ENCODE measurements at places on chromosomes 7 and 10.
A peak's percentile ranks its signal among the peaks of the same experiment; 100 is the strongest.

- no peak for DNase-seq
Measured at GRCh38 chr10:42979181-42979580, 97.7 kb upstream of the RET start.

- DNase-seq = no peak
Measured at GRCh38 chr7:90749262-90749661, 153.1 kb downstream of the CDK14 start.

DNA sequence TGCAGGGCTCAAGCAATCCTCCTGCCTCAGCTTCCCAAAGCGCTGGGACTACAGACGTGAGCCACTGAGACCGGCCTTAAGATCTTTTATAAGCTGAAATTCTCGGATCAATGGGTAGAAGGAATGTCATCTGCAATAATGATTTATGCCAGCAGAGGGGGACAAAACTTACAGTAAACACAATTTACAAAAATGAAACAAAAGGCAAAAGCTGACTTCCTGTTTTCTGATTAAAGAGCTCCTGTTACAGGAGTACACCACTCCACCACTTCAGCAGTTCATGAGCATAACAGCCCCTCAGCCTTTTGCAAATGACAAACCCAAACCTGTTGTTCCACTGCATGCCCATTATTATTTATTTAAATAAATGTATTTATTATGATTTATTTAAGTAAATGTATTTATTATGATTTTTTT is 88.5 kb upstream of the ATP6V0A4 start:
- DNase-seq = peak; percentile 35

DNA sequence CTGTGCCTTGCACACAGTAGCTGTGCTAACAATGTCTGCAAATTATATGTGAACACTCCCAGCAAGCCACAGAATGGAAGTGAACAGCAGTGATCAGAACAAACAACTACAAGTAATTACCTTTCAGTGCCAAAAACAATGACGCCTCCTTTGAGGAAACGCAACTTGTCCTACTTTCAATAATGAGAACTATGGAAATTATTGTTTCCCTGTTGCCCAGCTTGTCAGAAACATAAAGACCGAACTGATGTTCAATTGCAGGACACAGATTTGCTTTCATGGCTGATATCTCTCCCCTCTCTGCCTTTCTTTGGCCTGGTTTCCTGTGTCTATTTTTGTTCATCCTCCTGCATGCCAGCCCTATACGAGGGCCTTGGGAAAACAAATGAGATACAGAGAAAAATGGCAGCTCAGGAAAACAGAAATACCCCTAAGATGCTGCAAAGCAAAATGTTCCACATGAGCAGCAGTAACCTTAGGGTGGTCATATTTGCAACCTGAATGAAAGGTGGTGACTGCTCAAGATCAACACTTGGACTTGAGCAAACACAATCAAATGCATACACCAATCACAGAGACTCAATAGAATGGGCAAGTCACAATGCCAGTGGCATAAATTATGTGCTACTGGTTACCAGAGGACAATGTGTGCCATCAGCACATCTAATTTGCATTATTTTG is 26.8 kb downstream of the COBL start:
- DNase-seq = no peak

DNA sequence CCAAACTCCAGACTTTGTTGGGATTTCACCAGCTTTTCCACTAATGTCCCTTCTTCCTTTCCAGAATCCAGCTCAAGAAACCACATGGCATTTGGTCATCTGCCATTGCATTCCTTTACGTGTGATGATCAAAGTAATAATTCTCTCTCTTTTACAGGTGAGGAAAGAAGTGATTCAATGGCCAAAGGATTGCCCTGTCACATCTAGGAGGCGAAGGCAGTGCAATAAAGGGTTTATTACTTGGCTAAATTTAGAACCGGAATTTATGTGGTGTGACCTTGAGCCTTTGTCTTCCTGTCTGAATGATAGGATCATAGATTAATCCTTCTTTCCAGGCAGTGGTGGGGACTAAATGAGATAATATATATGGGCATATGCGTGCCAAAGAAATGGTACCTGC is 58.3 kb upstream of the COBL start:
- no peak for DNase-seq

- DNase-seq = no peak
Measured at GRCh38 chr7:1020849-1021251, 23.5 kb upstream of the GPR146 start.

GRCh38 chr7:98810153-98810802 is 59.5 kb downstream of the TMEM130 start:
- DNase-seq = no peak

GRCh38 chr7:148095066-148095465 is 495.5 kb upstream of the C7orf33 start:
- DNase-seq = no peak

GRCh38 chr7:36604806-36605205 is 119.5 kb downstream of the AOAH start:
- no peak for DNase-seq

DNA sequence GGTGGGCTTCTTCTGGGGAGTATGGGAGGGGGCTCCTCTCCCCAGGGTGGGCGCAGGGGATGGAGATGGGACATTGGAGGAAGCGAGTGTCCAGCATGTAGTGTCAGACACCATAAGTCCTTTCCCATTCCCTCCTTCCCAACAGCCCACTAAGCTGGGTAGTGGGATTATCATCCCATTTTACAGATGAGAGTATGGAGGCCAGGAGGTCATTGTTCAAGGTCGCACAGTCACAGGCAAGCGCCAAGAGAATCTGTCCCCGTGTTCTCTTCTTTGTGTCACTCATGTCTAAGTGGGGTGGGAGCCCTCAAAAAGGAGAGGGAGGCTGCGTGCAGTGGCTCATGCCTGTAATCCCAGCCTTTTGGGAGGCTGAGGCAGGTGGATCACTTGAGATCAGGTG is 64.8 kb downstream of the CLIP2 start:
- DNase-seq = no peak

DNA sequence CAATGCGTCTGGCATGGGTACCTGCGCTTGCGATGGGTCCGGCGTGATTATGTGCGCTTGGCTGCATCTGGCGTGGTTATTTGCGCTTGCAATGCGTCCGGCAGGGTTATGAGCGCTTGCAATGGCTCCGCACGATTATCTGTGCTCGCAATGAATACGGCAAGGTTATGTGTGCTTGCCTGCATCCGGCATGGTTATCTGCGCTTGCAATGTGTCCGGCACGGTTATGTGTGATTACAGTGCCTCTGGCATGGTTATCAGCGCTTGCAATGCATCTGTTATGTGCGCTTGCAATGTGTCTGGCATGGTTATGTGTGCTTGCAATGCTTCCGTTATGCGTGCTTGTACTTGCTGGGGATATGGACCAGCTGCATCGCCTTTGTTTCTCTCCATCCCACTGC is 37.7 kb downstream of the RBAK start:
- no peak for DNase-seq

DNA sequence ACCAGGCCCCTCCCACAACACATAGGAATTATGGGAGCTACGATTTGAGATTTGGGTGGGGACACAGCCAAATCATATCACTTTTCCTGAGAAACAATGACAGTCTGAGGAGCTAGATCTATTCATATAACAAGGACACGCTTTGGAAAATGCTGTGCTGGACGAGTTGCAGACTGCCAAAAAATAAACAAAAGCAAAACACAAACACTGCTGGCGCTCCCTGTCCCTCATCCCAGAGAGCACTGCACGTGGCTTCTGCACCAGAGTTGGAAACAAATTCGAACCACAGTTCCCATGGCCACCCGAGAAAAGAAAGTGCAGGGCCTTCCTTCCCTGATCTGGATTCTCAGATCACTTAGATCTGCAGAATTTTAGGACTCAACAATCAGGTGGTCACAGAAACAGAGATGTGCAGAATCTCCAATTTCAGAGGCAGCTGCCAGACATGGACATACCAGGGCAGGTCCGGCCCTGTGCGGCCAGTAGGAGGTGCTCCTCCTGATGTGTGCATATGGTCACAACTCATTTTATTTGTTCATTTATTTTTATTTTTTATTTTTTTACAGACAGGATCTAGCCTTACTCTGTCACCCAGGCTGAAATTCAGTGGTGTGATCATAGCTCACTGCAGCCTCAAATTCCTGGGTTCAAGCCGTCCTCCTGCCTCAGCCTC is 35.2 kb upstream of the ECHDC3 start:
- DNase-seq = no peak

GRCh38 chr7:31309407-31309806 is 31.1 kb downstream of the NEUROD6 start:
- no peak for DNase-seq

- DNase-seq = no peak
Measured at GRCh38 chr7:4162884-4163564, 519.1 kb upstream of the FOXK1 start.

- DNase-seq = no peak
Measured at GRCh38 chr10:116490028-116490662, 55.6 kb upstream of the PNLIP start.

- DNase-seq = no peak
Measured at GRCh38 chr7:25664593-25664992, 436.3 kb upstream of the NPVF start.

GRCh38 chr10:95400787-95401186 is 110.0 kb upstream of the PDLIM1 start:
- no peak for DNase-seq

- no peak for DNase-seq
Measured at GRCh38 chr7:120304674-120305073, 31.7 kb downstream of the KCND2 start.

GRCh38 chr7:95867309-95867708 is 95.0 kb downstream of the DYNC1I1 start:
- no peak for DNase-seq

GRCh38 chr7:24945899-24946298 is 34.1 kb downstream of the OSBPL3 start:
- no peak for DNase-seq
